Lung microvascular endothelial cell (primary cell): ENCODE measurements at places on chromosomes 5 and 9. TPM values are rescaled to one million over a fixed set of nuclear protein-coding genes. Genes with fewer than 3 reads are reported as not detected.

Gene KIF27
- total RNA-seq, result 1.3 and 2.6 TPM in 2 replicates

Gene SPATA31E1
- total RNA-seq, result not detected in 2 replicates

Gene FCHO2
- total RNA-seq, result 25.9 and 32.9 TPM in 2 replicates

Gene C5orf34
- total RNA-seq, result 1.4 and 2.0 TPM in 2 replicates

Gene SPAG8
- not detected in 2 replicates for total RNA-seq

Gene ELP1
- 19.2 and 32.9 TPM in 2 replicates for total RNA-seq

Gene LCN2
- total RNA-seq, result not detected in 2 replicates

Gene HTR4
- not detected in 2 replicates for total RNA-seq

Gene RNF183
- total RNA-seq, result not detected in 2 replicates

Gene ENTREP1
- 3.3 and 11.1 TPM in 2 replicates for total RNA-seq

GRCh38 chr9:127968042-127968441 is 12.7 kb downstream of the EEIG1 start:
- peak; percentile 44 for DNase-seq

DNA sequence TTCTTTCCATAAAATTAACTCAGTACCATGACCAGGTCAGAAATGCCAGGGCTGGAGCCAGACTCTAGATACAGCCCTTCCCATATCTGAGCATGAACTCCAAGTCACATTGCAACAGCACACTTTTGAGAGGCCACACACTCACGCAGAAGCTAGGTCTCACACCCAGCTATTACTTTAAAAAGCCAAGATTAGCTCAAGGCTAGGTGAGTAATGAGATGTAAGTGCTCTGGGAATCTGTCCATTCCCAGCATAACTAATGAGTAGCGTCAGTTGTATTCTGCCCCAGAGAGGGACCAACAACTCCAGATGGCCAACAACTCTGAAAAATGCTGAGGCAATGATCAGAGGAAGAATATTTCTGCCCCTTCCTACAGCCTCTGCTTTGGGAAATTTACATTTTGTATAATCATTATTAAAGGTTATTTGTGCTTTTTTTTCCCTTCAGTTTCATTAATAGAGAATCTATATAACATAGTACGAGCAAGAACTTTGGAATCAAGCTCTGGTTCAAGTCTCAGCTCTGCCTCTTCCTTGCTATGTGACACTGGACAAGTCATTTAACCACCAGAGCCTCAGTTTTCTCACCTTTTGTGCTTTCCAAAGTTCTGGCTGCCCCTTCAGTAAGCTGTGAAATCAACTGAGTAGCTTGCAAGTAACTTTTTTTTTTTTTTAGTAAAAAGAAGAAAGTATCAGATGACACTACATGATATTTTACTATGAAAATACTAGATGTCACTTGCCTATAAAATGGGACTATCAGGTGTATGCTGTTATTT is 118.3 kb downstream of the NR6A1 start:
- DNase-seq, result no peak

GRCh38 chr9:136051453-136051836 is 43.6 kb downstream of the NACC2 start:
- peak; percentile 40 for DNase-seq

DNA sequence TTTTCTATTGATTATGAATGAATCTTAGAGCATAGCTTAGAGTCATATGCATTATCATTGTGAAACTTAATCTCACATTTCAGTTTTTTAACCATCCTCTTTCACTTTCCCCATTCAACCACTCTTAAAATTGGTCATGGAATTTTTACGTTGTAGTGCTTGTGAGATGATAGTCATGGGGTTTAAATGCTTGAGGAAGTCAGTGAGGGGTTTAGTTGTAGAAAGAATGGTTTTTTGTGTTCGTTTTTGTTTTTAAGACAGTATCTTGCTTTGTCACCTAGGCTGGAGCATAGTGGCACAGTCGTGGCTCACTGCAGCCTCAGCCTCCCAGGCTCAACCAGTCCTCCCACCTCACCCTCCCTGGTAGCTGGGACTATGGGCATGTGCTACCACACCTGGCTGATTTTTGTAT is 19.6 kb downstream of the UGCG start:
- no peak for DNase-seq

- no peak for DNase-seq
Observed at GRCh38 chr5:141565826-141566570, 52.8 kb downstream of the DIAPH1 start.

DNA sequence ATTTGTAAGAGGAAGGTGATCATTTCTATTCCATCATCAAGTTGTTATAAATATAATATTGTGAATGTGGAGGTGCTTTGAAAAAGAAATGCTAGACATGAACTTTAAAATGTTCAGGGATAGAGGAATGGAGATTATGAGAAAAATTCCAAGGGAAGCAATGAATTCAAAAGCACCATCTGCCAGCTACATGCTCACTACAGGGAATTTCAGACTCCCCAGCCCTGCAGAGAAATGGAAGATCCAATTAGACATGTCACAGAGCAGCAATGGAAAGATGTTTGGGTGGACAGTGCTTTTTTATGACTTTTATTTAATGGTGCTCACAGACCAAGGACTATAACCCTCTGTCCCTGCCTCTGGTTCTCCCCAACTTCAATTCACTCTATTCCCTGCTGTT is 209.7 kb downstream of the ESM1 start:
- DNase-seq, result no peak

DNA sequence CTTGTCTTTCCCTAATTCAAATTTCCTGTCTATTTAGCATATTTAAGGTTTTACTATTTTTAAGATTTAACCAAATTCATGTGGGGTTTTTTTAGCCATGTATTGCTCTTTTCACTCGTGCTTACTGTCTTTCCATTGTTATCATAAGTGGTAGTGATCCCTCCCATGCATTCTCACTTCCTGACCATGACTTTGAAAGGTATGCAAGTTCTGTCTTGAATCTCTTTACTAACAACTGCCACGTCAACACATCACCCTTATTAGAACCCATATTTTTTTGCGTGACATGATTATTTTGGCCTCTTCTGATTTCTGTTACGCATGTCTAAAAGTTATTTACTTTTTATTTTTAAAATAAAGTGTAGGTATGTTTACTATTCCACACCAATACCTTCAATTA is 94.7 kb upstream of the CDH6 start:
- DNase-seq, result no peak

DNA sequence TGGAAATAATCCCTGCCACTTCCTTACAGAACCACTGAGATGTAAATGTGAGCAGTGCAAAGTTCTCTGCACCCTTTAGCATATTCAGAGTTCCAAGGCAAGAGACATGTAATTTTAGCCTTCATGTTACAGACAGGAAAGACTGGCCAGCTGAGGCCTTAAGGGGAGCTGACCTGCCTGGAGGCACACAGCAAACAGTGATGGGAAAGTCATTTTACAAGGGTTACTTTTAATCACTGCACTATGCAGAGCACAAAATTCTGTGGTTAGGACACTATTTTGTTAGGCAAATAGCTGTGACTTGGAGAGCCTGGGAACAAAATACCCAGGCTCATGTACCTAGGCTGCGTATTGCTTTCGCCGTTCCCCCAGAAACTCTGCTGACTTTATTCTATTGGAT is 30.2 kb upstream of the TNIP1 start:
- no peak for DNase-seq

- DNase-seq, result no peak
Observed at GRCh38 chr5:40227366-40227765, 452.3 kb upstream of the PTGER4 start.

GRCh38 chr5:171355302-171355724 is 32.3 kb upstream of the NPM1 start:
- no peak for DNase-seq
